Panc1 (cell line): ENCODE measurements at places on chromosomes 3 and 15.

GRCh38 chr3:45048244-45048643, 22.1 kb downstream of the CLEC3B start:
- H3K27ac ChIP-seq = no peak overlapping the region
- no peaks in the 10 kb centered on the region for H3K36me3 ChIP-seq
- no peaks in the 10 kb centered on the region for H3K27me3 ChIP-seq
- no peak for DNase-seq
- no peak overlapping the region for H3K4me3 ChIP-seq
- H3K4me1 ChIP-seq = no peaks in the 10 kb centered on the region

DNA sequence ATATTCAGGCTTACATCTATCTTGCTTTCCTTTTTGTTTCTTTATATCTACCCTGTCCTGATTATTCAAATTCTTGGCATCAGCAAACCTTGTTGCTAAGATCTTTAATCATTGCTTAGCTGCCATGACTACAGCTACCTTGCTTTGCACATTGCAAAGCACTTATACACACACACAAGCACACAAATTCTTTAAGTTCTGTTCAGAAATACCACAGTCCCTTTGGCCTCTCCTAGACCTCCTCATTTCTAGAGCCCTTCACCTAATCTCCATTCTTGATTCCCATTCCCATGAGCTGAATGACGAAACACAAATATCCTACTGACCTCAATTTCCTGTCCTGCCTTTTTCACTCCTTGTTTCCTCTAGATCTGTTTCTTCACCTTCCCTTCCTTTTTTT, 409.6 kb downstream of the UNC13C start:
- H3K27ac ChIP-seq = no peak overlapping the region
- H3K27me3 ChIP-seq = no peaks in the 10 kb centered on the region
- H3K4me3 ChIP-seq = no peak overlapping the region

DNA sequence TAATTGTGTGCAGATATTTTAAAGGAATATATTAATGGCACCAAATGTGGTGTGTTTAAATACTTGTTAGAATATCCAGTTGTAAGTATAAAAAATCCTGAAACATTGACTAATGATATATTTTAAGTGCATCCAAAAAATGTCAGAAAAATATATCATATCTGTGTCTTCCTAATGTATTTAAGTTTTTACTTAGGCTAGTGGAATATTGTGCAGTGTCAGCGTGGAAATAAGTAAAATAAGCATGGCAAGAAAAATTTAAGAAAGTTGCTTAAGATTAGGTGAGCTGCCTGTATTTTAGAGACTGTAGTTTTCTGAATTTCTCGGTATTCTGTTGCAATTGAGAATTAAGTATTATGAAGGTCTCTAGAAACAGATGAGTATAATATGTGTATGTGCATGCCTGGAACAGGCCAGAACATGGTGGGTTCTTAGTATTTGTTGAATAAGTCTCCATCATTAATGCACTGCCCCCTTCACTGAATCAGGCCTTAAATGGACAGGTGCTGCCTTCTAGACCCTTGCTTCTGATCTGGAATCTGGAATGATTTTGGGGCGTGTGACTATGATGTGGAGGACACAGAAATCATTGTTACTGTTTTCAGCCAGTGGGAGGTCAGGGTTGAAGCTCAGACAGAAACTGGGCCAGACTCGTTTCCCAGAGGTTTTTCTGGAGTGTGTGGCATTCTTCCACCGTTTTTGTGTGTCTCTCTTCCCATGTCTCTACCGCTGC, 86.1 kb downstream of the TRAK1 start:
- no peak for DNase-seq
- H3K4me3 ChIP-seq = no peak overlapping the region
- H3K4me1 ChIP-seq = no peaks in the 10 kb centered on the region; the same call in 1 of the 2 replicates
- no peaks in the 10 kb centered on the region for H3K27me3 ChIP-seq

DNA sequence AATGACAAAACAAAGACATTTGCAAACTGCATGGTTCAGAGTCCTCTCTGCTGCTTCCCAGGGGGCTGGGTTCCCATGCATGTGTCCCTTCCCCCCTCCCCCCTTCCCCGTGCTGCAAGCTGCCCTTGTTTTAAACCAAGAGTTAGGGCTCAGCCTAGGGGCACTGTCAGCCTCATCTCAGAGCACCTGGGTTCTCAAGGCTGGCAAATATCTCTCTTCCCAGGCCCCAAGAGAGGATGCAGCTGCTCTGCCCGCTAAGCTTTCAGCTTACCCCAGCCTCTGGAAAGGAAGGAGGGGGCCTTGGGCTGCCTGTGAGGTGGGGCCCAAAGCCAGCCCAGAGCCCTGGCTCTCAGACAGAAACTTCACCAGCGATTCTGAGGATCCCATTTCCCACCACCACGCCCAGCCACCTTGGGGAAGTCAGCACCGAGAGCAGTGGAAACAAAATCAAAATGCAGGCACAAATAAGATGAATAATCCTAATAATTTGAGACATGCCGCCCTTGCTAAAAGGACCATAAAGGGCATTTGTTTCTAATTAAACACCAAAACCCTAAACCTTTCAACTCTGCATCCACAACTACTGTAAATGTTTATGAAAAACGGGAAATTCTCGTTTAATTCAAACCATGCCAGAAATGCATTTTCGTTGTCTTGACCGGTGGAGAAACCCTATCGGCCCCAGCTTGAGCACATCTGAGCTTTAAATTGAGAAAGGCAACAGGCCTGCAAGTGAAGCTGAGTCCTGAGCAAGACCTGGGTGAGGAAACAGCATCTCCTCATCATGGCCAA, 67.7 kb upstream of the WNT5A start:
- no peak overlapping the region for H3K4me3 ChIP-seq
- no peak overlapping the region for H3K27ac ChIP-seq
- H3K4me1 ChIP-seq = no peaks in the 10 kb centered on the region
- DNase-seq = no peak
- H3K27me3 ChIP-seq = no peaks in the 10 kb centered on the region
- no peaks in the 10 kb centered on the region for H3K36me3 ChIP-seq

DNA sequence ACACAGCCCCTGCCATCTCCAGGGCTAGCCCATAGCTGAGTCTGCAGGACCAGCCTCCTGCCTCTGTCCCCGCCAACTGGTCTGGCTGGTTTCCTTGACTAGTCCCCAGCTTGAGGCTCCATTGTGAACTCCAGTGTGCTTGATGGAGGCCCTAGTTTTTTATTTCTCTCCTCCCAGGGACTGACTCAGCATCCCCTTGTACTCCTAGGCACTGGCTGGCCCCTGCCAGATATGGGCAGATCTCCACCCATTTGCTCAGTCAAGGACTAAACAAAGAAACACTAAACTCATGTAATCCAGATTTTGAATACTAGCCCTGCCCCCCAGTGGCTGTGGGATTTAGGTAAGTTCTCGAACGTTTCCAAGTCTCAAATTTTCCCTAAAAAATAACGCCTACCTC, 415.4 kb upstream of the RORA start:
- no peak overlapping the region for H3K27ac ChIP-seq
- H3K4me3 ChIP-seq = no peak overlapping the region
- H3K27me3 ChIP-seq = no peaks in the 10 kb centered on the region
- H3K4me1 ChIP-seq = no peaks in the 10 kb centered on the region
- no peaks in the 10 kb centered on the region for H3K36me3 ChIP-seq

- no peaks in the 10 kb centered on the region for H3K27me3 ChIP-seq
- H3K36me3 ChIP-seq = no peaks in the 10 kb centered on the region
- DNase-seq = no peak
Observed at GRCh38 chr3:158830391-158830790, 28.5 kb downstream of the MFSD1 start.

- H3K27me3 ChIP-seq = peaks cover 7% of the 10 kb centered on the region; the same call in 1 of the 2 replicates
- no peaks in the 10 kb centered on the region for H3K4me1 ChIP-seq
- no peak for DNase-seq
- H3K27ac ChIP-seq = no peak overlapping the region
- no peak overlapping the region for H3K4me3 ChIP-seq
Observed at GRCh38 chr3:127718916-127719290, 46.2 kb downstream of the ABTB1 start.

DNA sequence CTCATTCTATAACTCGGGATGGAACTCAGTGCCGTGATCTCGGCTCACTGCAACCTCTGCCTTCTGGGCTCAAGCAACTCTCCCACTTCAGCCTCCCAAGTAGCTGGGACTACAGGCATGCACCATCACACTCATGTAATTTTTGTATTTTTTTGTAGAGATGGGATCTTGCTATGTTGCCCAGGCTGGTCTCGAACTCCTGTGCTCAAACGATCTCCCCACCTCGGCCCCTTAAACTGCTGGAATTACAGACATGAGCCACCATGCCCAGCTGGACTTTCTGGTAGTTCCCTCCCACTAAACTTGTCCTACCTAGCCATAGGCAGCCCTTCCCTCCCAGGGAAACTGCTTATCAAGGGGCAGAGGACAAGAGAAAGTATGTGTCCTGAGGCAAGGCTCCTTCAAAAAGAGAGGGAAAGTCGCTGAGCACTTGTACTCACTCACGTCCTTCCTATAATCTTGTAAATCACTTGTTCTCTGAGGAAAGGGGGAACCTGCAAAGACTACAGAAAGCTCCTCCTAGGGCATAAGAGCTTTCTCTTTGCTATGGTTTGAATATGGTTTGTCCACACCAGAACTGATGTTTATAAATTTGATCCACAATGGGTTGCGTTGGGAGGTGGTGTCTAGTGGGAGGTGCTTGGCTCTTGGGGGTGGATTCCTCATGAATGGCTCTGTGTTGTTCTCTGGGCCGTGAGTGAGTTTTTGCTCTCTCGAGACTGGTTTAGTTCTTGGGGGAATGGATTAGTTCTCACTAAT, 13.6 kb upstream of the TBL1XR1 start:
- no peaks in the 10 kb centered on the region for H3K27me3 ChIP-seq
- no peak for DNase-seq
- peak overlapping the region; percentile 12; the same call in 1 of the 2 replicates for H3K27ac ChIP-seq

DNA sequence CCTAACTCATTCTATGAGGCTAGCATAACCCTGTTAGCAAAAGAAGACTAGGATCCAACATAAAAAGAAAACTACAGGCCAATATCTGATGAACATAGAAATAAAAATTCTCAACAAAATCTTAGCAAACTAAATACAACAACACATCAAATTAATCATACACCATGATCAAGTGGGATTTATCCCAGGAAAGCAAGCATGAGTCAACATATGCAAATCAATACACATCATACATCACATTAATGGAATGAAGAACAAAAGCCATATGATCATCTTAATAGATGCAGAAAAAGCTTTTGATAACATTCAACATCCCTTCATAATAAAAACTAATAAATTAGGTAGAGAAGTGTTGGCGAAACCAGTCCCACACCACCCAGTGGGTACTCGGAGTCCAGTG, 136.1 kb upstream of the MME start:
- DNase-seq = no peak
- no peaks in the 10 kb centered on the region for H3K36me3 ChIP-seq
- no peak overlapping the region for H3K27ac ChIP-seq

DNA sequence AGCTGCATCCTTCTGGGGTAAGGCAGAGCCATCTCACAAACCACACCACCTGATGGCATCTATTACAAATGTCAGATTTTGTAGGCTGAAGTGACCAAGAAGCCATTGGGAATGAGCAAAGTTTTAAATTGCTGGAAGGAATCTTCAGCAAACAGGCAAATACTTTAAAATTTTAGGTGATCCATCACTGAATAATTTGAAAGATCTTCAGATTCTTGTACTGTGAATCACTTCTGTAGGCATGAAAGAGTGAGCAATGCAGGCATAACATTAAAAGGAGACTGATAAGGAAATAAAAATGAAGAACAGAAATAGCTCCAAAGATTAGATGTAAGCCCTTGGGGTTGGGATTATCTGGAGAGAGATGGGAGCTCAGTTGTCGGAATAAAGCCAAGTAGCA, 36.0 kb upstream of the ALDH1L1 start:
- no peak overlapping the region for H3K27ac ChIP-seq
- 0 out of 2 replicates have a peak, but pooled peaks cover 2% of the 10 kb centered on the region for H3K4me1 ChIP-seq
- peaks cover 54% of the 10 kb centered on the region for H3K27me3 ChIP-seq
- no peaks in the 10 kb centered on the region for H3K36me3 ChIP-seq
- no peak for DNase-seq

- no peak overlapping the region for H3K27ac ChIP-seq
- H3K4me3 ChIP-seq = no peak overlapping the region
- H3K4me1 ChIP-seq = no peaks in the 10 kb centered on the region
- H3K36me3 ChIP-seq = no peaks in the 10 kb centered on the region
- DNase-seq = peak; percentile 5
Observed at GRCh38 chr3:155995525-155996370, 124.6 kb upstream of the KCNAB1 start.

DNA sequence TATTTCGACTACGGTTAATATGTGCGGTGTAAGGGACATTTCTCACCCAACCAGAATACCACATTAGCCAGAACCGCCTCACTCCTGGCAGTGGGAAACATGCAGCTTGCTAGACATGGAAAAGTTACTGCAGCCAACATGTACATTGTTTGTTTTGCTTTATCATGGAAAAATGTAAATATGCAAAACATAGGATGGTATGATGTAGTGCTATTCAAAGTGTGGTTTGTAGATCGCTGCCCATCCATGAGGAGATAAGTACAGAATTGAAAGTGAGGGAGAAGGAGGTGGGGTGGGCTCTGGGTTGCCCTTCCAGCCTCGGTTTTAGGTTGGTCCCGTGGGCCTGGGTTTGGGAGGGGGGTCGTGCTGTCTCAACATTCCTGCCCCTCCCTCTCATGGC, 42.5 kb upstream of the SPESP1 start:
- no peaks in the 10 kb centered on the region for H3K4me1 ChIP-seq
- H3K27ac ChIP-seq = no peak overlapping the region
- H3K36me3 ChIP-seq = no peaks in the 10 kb centered on the region

DNA sequence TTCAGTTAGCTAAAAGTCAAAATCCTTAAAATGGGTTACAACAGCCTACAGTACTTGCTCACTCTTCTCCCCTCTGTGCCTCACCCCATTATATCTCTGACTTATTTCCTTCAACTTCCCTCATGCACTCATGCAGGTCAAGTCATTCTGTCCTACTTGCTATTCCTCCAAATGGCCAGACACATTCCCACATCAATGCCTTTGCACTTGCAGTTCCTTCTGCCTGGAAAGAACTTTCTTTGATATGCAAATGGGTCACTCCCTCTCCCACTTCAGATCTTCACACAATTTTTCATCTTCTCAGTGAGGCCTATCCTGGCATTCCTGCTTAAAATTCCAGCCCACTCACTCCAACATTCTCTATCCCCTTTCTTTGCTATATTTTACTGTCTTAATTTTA, 547.2 kb upstream of the TGFBR2 start:
- no peak for DNase-seq
- H3K4me1 ChIP-seq = no peaks in the 10 kb centered on the region
- H3K27ac ChIP-seq = no peak overlapping the region
- no peaks in the 10 kb centered on the region for H3K27me3 ChIP-seq

DNA sequence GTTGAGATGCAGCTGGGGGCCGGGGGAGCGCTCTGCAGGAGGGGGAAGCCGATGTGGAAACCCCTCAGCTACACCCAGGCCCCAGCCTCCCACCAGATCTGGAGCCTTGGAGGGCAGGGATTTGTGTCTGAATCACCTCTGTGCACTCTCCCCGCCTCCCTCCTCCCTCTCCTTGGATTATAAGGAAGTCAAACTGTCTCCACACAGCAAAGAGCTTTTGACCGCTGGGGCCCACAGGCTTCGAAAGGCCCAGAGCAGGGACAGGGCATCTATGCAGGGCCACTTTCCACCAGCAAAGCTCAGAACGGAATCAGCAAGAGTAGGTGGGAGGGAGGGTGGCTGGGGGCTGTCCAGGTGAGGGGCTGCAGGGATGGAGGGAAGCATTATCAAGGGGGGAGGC, 68.9 kb downstream of the IQSEC1 start:
- H3K4me1 ChIP-seq = no peaks in the 10 kb centered on the region; the same call in 1 of the 2 replicates
- no peak for DNase-seq
- no peak overlapping the region for H3K27ac ChIP-seq
- no peaks in the 10 kb centered on the region for H3K27me3 ChIP-seq
- H3K36me3 ChIP-seq = no peaks in the 10 kb centered on the region
